ENCODE measurements at places on chromosomes 5 and 9. TPM values are rescaled to one million over a fixed set of nuclear protein-coding genes. Genes with fewer than 3 reads are reported as not detected.
A peak's percentile ranks its signal among the peaks of the same experiment; 100 is the strongest.

FREM1 gene
- total RNA-seq: 2.7 TPM

ZNF608 gene
- 18.2 TPM for total RNA-seq

PDE8B gene
- total RNA-seq: 0.69 TPM

FAM169A gene
- 3.6 TPM for total RNA-seq

DPM2 gene
- total RNA-seq: 11.1 TPM

AIF1L gene
- 22.9 TPM for total RNA-seq

CDH6 gene
- 2.6 TPM for total RNA-seq

ELAVL2 gene
- not detected for total RNA-seq

DNA sequence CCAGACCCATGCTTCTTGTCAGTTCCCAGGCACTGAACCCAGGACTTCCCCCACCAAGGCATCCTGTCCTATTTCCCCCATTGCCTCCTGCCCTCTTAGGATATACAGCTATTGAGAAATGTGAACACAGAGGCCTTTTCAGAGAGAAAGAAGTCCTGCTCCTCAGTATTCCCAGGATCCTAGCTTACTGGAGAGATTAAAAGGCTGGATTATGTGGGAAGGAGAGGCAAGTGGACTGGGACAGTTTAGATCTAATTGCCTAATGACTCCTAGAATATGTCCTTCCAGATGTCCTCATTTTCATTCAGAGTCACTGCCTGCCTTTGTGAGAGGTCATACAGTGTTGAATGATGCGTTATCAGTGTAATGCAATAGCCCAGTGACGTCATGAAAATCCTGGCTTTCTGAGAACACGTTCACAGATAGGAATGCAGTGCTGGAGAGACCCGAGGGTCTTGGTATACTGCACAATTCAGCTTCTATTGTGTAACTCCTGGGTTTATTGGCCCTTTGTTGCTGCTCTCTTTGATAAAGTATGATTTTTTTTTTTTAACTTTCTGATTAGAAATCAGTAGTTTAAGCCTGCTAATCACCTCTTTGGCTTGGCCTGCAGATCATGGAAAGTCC, 26.2 kb downstream of the WWC1 start:
- DNase-seq: no peak

- DNase-seq: no peak
Measured at GRCh38 chr9:112091810-112092209, 83.3 kb downstream of the SUSD1 start.

- DNase-seq: peak; percentile 83
Measured at GRCh38 chr9:130461218-130461630, 16.5 kb downstream of the ASS1 start.

DNA sequence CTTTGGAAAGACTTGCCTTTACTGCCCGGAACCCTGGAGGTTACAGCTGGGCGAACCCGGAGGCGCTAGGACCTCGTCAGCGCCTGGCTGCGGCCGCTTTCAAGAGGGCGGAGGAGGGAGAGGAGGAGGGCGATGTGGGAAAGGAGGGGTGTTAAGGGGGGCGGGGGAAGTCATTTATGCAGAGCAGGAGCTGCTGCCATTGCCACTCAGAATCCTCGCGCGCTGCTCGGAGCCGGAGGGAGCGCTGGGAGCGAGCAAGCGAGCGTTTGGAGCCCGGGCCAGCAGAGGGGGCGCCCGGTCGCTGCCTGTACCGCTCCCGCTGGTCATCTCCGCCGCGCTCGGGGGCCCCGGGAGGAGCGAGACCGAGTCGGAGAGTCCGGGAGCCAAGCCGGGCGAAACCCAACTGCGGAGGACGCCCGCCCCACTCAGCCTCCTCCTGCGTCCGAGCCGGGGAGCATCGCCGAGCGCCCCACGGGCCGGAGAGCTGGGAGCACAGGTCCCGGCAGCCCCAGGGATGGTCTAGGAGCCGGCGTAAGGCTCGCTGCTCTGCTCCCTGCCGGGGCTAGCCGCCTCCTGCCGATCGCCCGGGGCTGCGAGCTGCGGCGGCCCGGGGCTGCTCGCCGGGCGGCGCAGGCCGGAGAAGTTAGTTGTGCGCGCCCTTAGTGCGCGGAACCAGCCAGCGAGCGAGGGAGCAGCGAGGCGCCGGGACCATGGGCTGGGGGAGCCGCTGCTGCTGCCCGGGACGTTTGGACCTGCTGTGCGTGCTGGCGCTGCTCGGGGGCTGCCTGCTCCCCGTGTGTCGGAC, at the start of gene PCSK5:
Gene PCSK5, plus strand, starts transcription at position 202 of the 805 bp plus-strand sequence. Its CDS starts 509 bp downstream, at position 711.
- peak; percentile 91 for DNase-seq

DNA sequence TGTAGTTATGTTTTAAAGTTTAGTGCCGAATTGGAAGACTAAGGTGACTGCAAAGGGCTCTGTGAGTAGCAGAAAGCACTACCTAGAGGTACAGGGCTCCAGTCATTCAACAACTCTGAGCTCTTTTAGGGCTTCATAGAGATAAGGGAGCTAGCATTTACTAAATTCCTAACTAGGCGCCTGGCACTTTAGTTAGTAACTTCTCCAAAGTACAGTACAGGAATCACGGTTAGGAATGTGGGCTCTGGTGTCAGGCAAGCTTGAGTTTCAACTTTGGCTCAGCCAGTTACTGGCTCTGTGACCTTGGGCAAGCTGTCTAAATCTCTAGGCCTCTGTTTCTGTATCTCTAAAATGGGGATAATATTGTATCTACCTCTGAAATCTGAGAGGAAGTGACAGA, 115.3 kb downstream of the SLIT3 start:
- no peak for DNase-seq

DNA sequence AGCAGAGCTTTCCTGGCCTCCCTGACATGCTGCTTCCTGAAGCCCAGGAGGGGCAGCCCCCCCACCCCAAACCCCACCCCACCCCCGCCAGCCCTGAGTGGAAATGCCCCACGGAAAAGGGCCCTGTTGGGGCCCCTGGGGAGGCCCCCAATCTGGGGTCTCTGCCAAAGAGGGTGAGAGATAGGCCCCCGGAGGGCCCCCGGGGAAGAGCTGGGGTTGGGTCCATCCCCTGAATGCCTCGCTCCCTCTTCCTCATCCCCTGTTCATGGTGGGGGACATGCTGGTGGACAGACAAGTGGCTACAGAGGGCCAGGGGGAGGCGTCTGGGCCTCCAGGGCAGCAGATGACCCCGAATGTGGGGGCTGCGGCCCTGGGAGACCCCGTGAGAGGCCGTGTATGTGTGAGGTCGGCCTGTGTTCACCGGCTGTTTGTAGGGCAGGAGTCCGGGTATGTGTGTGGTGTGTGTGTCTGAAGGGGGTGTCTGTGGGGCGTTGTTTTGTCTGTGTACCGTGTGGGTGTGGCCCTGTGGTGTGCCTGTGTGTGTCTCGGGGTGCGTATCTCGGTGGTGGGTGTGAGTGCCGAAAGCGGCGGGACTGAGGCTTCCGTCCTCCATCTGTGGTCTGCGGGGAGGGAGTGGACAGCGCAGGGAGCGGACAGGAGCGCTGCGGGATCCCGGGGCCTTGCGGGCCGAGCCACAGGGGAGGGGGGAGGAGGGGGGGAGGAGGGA, 11.3 kb downstream of the C9orf50 start:
- DNase-seq: peak; percentile 65

DNA sequence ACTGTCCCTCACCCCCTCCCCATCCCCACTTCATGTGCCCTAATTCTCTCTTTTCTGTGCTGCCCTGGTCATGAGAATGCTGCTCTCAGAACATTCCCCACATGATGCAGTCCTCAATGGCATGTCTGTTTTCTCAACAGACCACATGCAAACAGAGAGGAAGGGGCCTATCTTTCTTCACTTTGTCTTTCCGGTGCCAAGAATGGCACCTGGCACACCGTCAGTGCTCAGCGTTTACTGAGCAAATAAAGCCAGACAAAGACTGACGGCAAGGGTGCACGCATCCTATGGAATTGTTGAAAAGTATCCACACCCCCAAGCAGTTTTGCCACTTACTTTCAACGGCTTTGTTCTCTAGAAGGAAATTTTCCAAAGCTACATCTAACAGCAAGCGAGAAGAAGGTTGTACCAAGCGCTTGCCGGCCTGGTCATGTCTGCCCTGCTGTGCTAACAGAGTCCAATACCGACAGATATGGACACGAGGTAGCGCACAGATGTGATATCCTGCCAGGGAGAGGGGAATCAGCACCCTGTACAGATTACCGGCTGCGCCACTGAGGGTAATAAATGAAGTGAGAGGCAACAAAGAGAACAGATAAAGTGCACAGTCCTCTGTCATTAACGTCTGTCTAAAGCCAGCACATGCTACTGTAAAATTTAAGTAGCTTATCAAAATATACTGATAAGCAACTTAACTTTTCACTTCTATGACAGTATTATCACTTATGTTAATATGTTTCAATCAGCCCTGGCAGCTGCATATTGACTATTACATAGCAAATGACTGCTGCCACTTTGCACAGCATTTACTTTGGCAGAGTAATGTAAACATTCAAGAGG, 251.7 kb downstream of the DENND1A start:
- DNase-seq: no peak

DNA sequence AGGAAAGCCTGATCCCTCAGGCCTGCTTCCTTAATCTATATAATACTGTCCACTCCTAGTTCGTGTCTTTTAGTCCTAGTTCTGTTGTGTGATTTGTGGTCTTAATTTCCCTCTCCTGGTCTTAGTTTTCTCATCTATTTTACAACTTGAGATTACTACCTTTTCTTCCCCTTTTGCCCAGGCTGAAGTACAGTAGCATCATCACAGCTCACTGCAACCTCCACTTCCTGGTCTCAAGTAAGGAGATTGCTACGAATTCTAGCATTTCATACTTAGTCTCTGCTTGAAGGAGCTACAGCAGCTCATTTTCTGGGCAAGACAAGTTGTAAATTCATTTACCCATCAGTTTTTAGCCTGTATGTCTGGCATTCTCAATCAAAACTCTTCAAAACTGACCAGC, 5.5 kb downstream of the TRIM32 start:
- no peak for DNase-seq
